CD4-positive, alpha-beta T cell treated with Interleukin-10 for 1 hour (primary cell): ENCODE measurements at places on chromosomes 1 and 21.

DNA sequence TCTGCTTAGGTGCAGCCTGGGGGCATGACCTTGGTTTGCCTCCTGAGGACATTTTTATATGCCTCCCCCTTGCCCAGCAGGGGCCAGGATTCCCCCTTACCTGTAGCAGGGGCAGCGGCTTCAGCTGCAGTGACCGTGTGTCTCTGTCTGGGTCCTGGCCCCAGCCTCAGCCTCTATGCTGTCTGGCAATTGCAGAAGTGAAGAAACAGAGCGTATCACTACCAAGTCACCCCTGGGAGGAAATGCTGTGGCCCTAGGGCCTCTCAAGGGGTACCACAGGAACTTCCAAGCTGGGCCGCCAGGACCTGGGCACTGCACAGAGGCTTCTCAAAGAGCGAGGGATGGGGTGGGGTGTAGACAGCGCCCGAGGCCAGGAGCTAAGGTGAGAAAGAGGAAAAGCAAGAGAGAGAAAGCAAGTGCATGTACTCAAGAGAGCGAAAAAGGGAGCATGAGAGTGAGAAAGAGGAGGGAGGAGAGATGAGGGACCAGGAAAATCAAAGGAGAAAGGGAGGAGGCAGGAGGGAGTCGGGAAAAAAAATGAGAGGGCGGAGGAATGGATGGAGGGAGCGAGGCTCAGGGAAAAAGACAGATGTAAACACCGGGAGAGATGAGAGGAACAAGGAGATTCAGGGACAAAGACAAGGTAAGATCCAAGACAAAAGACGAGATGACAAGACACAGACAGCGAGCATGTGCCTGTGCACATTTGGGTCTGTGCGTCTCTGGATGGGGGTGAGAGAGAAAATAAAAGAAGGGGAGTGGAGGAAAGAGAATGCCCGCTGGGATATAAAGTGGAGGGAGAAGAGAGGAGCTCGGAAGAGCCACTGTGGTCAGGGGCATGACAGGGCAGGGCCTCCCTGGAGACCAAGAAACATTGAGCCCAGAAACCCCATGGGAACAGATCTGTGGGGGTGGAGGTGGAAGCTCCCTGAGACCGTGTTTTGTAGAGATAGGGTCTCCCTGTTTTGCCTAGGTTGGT lies at the start of gene PTAFR:
Gene PTAFR (minus strand): TSS at position 199 of the 979 bp plus-strand sequence. CDS start 25,669 bp downstream, outside the sequence.
- no peak for DNase-seq

DNA sequence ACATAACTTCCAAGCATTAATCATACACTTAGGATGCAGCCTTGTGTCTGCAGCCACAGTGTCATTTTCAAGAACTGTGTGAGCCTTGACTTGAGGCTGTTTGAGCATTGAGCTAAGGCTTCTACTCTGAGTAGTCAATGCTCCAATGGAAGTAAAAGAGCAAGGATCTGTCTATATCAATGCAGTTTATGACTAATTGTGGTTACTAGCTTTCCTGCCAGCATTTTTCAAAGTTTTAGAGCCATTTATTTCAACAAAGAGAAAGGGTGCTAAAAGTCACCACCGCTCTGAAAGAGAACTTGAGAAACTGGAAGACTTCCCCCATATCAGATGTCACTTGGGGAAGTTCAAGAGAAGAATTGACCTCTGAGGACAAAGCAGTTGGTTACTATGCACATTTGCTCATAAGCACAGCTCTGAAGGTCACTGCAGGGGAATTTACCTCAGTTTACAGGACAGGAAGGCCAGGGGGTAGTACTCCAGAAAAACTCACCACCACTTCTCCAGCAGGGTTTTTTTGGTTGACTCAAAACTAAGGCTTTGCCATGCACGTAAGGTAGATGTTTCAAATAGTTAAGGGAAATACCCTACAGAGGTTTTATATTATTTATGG lies 24.5 kb upstream of the RGS1 start:
- peak; percentile 32 for DNase-seq

- no peak for DNase-seq
Measured at GRCh38 chr1:44747878-44748277, 8.2 kb downstream of the KIF2C start.

DNA sequence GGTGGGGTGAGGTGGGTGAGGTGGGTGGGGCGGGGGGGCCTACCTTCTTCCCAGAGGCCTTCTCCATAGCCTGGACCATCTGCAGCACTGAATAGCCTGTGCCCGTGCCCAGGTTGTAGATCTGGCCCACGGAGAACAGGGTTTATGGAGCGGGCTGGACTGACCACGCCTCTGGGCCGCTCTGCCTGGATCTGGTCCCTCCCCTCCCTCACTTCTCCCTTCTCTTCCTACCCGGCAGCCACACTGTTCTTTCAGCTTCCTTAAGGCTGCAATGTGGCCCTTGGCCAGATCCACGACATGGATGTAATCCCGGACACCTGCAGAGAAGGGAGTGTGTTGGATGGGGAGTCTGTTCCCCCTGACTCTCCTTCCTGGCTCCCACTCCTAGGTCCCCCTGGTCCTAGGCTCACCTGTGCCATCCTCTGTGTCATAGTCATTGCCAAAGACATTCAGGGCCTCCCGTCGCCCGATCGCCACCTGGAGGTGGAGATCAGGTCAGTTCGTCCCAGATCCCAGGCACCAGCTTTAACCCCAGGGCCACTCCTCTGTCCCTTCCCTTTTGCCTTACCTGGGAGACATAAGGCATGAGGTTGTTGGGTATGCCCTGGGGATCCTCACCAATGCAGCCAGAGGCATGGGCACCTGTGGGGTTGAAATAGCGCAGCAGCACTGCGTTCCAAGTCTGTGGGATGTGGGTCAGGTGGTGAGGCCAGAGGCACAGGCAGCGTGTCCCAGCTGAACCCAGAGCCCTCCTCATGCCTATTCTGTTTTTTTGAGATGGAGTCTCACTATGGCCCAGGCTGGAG lies 3.9 kb downstream of the GALE start:
- DNase-seq, result no peak

DNA sequence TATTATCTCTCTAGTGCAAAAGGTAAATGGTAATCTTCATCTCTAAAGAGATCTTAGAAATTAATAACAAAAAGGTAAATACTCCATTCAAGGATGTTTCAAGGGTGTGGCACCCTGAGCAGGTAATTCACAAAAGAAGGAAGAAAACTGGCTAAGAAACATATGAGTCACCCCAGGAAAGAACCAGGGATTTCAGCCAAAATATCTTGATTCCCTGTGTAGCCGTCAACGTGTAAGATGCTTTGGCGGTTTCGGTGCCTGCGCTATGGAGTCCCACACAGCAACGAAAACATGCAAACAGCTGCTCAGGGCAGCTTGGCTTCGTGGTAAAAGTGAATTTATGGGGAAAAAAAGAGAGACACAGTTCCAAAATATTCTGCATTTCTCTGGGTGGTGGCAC lies 3.7 kb downstream of the ITGB2 start:
- no peak for DNase-seq

DNA sequence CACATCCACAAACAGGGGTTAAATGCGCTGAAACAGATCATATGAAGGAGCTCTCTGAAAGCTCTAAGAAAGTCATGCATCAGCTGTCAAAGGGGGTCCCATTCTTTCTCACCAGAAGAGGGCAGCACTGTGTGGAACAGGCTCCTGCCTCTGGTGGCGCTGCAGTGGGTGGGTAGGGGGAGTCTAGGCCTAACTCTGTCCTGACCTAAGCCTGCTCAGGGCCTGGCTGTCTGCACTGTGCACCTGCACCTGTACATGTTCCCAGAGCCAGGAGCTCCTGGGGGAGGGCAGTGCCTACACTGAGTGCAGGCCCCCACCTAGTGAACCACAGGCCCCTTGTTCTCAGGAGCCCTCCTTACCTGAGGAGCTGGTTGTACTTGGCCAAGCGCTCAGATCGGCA lies 16.0 kb downstream of the ENO1 start:
- DNase-seq, result peak; percentile 61

DNA sequence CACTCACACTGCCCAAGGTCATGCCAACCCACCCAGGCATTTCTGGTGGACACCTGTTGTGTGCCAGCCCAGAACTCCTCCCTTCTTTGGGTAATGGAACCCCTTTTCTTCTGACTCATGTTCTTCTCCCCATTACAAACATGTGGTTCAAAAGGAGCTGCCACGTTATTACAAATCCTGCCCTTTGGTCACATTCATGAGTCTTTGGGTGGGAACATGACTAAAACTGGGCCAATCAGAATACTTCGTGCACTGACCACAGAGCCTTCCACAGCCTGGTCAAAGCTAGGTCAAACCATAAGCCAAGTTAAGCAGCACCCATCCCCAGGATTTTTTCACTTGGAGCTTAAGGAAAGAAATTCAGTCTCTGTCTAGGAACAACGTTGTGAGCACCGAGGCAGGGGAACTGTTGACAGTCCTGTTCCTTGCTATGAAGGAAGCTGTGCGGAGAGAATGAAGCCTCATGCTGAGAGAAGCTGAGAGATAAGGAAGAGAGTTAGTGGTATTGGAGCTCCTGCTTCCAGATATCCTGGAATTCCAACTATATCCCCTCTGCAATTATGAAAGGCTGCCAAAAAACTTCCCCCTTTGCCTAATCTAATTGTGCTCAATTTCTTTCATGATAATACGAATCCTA lies 46.8 kb upstream of the DIPK1A start:
- no peak for DNase-seq

- no peak for DNase-seq
Measured at GRCh38 chr1:196366817-196367495, 241.3 kb downstream of the KCNT2 start.

GRCh38 chr21:45146306-45146705 lies 71.9 kb downstream of the ADARB1 start:
- DNase-seq, result no peak

- DNase-seq, result no peak
Measured at GRCh38 chr1:82538876-82539275, 738.1 kb downstream of the ADGRL2 start.

DNA sequence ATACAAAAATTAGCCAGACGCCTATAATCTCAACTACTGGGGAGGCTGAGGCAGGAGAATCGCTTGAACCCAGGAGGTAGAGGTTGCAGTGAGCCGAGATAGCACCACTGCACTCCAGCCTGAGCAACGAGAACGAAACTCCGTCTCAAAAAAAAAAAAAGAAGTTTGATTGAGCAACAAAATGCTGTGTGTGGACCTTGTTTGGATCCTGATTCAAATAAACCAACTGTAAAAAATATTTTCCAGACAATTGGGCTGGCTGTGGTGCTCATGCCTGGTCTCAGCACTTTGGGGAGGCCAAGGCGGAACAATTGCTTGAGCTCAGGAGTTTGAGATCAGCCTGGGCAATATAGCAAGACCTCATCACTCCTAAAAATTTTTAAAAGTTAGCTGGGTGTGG lies 16.8 kb downstream of the PTAFR start:
- DNase-seq, result no peak

- DNase-seq, result no peak
Measured at GRCh38 chr1:178019622-178020021, 49.8 kb upstream of the SEC16B start.

GRCh38 chr1:15803380-15803779 lies 4.1 kb downstream of the UQCRHL start:
- DNase-seq, result peak; percentile 36

- peak; percentile 3 for DNase-seq
Measured at GRCh38 chr1:113388621-113389358, 1.5 kb upstream of the MAGI3 start.

DNA sequence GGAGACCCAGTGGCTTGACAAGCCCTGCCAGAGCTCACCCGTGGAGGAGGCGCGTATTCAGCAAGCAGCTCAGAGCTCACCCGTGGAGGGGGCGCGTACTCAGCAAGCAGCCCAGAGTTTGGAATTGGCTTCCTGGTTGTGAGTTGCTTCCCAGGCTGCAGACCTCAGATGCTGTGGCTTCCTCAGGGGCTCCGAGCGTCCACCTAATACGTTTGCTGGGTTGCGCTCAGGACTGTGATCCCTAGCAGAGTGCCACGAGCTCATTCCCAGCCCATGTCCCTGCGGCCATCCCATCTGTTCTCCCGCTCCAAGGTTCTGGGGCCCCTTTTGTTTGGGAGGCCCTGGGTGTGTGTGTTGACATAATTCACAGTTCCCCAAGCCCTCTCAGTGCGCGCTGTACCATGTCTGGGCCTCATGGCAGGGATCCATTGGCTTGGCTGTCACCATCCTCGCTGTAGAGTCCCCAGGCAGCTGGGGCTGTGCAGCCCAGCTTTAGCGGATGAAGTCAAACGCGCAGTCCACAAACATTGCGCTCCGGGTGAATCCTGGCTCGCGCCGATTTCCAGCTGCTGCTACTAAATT lies 3.6 kb downstream of the AJAP1 start:
- DNase-seq, result no peak

GRCh38 chr1:35364741-35365140 lies 96.2 kb downstream of the ZMYM4 start:
- DNase-seq, result no peak

GRCh38 chr1:41418857-41419583 lies 57.8 kb downstream of the FOXO6 start:
- DNase-seq, result no peak

DNA sequence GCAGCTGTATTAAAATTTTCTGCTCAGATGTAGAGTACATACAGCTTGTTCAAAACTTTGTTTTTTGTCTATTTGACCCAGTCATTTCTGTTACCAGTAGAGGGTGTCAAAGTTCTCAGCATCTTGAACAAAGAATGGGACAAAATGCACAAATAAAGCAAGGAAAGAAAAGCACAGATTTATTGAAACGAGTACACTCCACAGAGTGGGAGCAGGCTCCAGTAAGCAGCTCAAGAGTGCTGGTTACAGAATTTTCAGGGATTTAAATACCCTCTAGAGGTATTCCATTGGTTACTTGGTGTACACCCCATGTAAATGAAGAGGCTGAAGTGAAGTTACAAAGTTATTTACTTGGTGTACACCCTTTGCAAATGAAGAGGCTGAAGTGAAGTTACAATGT lies 8.9 kb upstream of the PRMT6 start:
- DNase-seq, result no peak
